Substantia nigra (tissue), 51 donors: ENCODE measurements at places on chromosomes 7 and 10.
A peak's percentile ranks its signal among the peaks of the same experiment; 100 is the strongest.

- no peak for DNase-seq
Measured at GRCh38 chr10:21368728-21369425, 156.6 kb downstream of the SKIDA1 start.

DNA sequence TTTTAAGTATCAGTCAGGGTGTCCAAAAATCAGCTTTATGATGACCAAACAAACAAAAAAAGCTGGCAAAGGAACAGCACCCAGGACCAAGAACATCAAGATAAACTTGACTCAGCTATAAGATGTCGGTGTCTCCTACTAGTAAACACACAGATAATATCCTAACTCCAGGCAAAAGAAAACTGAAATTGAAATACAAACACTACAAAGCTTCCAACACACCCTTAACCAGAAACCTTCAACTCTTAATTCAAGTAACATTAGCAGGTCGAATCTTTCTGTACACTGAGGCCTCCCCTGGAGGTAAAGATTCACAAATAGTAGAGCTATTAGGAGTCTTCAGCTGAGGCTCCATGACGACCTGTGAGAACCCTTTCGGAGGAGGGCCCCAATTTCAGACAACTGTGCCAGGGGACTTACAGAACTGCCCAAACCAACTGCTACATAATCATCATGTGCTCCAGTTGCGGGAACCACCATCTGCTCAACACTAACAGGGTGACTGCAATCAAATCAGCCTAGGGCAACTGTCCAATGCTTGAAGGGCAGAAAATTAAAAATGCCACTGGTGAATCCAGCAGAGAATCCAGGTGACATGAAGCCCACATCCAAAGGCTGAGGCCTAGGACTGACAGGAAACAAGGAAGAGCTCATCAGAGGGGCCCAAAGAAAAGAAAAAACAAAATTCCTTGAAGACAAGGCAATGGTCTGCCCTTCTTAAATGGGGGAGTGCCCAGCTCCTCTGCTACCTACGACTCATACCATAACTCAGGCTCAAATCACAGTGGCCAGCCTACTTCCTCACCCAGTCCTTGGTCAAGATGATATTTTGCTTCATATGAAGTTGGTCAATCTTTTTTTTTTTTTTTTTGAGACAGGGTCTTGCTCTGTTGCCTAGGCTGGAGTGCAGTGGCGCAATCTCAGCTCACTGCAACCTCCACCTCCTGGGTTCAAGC lies 20.0 kb downstream of the XPNPEP1 start:
- peak; percentile 41 for DNase-seq

DNA sequence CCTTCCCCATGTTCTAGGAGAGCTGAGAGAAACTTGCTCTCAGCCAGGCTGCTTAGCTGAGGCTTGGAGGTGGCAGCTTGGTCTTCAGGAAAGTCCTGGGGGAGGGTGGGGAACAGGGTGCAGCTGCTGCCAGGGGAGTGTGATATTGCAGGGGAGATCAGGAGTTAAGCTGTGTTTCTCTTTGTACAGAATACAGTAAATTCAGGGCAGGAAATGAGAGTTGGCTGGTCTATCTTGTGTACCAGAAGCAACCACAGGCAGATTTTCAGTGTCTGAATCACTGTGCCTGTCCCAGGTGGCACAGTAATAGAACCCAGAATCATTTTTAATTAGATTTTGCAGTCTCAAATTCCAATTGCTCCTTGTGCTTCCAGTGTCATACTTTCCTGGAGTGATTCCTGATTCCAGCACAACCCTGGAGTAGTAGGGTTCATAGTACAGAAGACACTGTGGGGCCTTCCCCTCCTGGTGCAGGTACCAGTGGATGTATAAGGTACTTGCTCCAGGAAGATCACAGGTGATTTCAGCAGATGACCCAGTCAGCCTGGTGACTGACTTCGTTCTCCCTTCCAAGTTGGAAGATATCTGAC lies 94.0 kb upstream of the TARP start:
- no peak for DNase-seq

DNA sequence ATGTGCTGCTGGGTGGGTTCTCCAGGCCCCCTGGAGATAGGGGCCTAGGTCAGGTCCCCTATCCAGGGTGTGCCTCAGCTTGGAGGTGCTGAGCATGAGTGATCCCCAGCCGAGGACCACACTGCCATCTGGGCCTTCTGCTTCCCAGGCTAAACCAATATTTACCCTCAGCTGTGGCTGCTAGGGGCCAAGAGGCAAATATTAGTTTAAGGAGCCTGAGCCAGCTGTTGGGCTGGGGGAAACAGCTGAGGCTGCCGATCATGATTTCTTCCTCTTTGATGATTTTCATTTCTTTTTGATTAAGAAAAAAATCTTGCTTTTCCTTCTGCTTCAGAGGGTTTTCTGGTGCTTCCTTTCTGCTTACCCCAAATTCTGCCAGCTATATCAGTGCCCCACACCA lies 83.4 kb downstream of the NEURL1 start:
- no peak for DNase-seq

GRCh38 chr10:17344206-17344605 lies 110.2 kb downstream of the ST8SIA6 start:
- no peak for DNase-seq
